Renal cortex interstitium (tissue), 15 donors: ENCODE measurements at places on chromosomes 5 and 9. TPM values are rescaled to one million over a fixed set of nuclear protein-coding genes. Genes with fewer than 3 reads are reported as not detected.

Gene APBA1
- polyA plus RNA-seq = 16.2 TPM

GRCh38 chr5:178588769-178589168, 1.4 kb downstream of the COL23A1 start:
- DNase-seq = no peak

Gene GZMA
- polyA plus RNA-seq = 0.50 TPM

- no peak for DNase-seq
Measured at GRCh38 chr9:1916655-1917054, 98.5 kb upstream of the SMARCA2 start.

- no peak for DNase-seq
Measured at GRCh38 chr9:91777292-91777830, 172.7 kb downstream of the ROR2 start.
